ENCODE measurements at places on chromosomes 4 and X.

- peak; percentile 16 for DNase-seq
Observed at GRCh38 chrX:22399437-22400192, 126.9 kb downstream of the CBLL2 start.

GRCh38 chr4:158714937-158715336 is 8.3 kb downstream of the PPID start:
- DNase-seq = no peak

DNA sequence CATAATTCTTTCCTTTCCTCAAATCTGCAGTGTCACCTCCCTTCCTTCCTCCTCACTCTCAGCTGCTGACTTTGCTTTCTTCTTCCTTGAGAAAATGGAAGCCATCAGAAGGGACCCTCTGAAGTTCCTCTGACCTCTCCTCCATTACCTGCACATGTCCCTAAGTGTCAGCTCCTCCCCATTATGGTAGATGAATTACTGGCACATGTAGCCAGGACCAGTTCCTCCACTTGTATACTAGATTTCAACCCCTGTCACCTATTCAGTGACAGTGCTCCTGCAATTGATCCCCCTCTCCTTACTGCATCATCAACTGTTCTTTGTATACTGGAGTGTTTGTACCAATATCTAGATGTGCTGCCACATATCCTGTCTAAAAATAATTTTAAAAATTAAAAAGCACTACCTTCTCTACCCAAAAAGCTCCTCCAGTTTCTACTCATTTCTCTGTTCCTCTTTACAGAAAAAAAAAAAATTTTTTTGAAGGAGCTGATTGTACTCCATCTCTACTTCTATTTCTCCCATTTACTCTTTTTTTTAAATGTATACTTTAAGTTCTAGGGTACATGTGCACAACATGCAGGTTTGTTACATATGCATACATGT is 78.6 kb downstream of the CLCN5 start:
- no peak for DNase-seq

DNA sequence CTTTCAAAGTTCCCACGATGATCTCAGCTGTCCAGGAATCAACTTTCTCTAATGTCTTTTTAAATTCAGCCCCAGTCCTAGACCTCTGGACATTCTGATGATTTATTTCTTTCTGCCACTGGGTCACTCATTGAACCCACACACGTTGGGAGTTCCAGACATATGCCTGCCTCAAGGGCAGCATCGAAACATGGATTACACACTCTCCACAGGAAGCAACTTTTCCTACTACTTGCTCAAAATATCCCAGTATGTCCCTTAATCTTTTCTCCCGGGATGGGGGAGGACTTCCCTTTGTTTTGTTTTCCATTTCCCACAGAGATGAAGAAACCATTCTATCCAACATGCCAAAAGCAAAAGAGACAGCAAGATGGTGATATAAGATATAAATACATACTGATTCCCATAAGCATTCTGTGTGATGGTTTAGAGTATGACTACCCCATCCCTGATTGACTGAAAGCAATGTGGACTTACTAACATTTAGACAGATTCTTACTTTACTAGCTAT is 79.8 kb upstream of the PPARGC1A start:
- DNase-seq = no peak

- no peak for DNase-seq
Observed at GRCh38 chr4:128590034-128590740, 219.3 kb upstream of the JADE1 start.

DNA sequence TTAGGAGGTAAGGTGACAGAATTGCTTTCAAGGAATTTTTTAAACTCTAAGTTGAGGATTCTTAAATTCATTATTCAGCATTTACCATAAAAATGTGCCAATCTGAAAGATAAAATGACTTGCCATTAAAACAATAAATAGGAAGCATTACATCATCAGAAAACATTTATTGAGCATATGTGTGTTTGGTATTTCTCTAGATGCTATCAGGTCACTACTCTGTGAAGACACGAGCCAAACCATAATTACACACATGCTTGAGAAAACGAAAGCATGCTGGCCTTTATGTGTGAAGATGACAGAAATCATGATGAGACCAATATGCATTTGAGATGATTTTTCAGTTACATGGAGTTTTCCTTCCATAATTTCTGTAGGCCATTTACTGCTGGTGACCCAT is 12.3 kb upstream of the IL21 start:
- no peak for DNase-seq

- no peak for DNase-seq
Observed at GRCh38 chr4:13524504-13525243, 19.6 kb downstream of the NKX3-2 start.

GRCh38 chr4:152392079-152392478 is 143.8 kb downstream of the FBXW7 start:
- DNase-seq = no peak

- DNase-seq = no peak
Observed at GRCh38 chr4:153531000-153531358, 64.8 kb downstream of the TMEM131L start.

DNA sequence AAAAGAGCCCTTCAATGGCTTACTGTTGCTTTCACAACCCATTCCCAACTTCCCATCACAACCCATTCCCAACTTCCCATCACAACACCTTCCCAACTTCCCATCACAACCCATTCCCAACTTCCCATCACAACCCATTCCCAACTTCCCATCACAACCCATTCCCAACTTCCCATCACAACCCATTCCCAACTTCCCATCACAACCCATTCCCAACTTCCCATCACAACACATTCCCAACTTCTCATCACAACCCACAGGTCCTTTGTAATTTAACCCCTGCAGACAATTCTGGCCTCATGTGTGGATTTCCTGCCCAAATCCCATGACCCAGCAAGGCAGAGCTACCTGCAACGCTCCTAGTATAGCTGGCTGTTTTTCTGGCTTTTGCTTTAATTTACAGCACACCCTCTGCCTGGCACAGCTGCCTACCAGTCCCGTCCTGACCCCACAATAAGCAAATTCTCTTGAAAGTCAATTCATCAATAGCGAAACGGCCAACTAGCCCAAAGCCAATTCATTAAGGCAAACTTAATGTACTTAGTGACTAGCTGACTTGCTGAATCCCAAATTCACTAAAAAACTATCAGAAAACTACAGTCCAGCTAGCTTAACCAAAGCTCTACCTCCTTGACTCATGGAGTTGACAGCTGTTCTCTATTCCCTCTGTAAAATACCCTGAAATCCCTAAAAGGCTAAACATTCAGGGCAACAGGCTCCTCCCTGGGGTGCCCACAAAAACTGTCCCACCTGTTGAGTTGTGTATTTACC is 75.6 kb downstream of the AFAP1 start:
- no peak for DNase-seq

DNA sequence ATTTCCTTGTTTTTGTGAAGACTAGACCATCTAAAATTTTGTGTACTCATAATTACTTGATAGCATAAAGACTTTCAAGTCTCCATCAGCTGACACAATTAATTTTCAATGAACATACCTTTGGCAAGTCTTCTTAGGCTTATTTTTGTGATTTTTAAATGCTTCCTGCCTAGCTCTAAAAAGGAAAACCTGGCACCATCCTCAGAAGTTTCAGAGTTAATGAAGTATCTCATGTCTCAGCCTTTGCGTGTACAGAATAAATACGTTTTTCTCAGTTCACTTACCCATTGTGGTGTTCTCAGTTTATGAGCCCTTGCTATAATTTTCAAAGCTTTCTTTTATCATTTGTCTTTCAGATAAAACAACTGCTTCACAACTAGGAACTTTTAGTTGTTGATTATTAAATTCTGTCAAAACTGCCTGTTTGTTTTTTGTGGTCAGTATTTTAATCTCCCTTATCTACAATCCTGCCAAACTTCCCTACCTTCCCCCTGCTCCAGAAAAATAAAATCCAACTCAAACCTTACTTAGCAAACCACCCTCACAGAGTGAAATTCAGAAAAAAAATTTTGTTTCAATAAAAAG is 21.6 kb downstream of the ADD1 start:
- DNase-seq = no peak

GRCh38 chr4:98261405-98262291 is 464 bp downstream of the RAP1GDS1 start:
- peak; percentile 54 for DNase-seq

DNA sequence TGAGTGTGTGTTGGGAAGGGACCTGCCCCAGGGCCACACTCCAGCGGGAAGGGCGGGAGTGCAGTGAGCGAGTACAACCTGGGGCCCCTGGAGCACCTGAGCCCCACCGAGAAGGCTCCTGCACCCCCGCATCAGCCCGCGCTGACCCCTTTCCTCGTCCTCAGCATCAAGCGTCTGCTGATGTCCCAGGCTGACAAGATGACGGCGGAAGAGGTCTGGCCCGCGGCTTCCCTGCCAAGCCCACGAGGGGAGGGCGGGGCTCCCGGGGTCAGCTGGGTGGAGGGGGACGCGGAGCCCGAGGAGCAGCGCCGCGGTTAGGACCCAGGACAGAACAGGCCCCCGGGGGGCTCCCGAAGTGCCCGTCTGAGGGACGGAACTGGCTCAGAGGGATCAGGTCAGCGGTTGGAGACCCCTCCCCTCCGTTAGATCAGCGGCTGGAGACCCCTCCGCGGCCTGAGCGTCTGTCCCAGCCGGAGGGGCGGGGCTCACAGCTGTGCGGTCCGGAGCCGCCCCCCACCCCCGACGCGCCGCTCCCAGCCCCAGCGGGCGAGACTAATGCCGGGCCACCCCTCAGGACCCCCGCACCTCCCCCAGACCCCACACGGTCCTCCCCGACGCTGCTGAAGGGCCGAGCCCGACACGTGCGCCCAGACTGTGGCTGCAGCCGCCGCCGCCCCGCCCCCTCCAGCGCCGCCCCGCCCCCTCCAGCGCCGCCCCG is 6.7 kb downstream of the MYL5 start:
- DNase-seq = no peak

GRCh38 chr4:17033768-17034181 is 135.3 kb upstream of the LDB2 start:
- DNase-seq = no peak

- no peak for DNase-seq
Observed at GRCh38 chr4:123896446-123897071, 500.0 kb downstream of the SPRY1 start.

- no peak for DNase-seq
Observed at GRCh38 chrX:17053502-17053901, 107.0 kb downstream of the REPS2 start.

GRCh38 chrX:56978172-56978571 is 17.2 kb downstream of the SPIN3 start:
- peak; percentile 14 for DNase-seq

DNA sequence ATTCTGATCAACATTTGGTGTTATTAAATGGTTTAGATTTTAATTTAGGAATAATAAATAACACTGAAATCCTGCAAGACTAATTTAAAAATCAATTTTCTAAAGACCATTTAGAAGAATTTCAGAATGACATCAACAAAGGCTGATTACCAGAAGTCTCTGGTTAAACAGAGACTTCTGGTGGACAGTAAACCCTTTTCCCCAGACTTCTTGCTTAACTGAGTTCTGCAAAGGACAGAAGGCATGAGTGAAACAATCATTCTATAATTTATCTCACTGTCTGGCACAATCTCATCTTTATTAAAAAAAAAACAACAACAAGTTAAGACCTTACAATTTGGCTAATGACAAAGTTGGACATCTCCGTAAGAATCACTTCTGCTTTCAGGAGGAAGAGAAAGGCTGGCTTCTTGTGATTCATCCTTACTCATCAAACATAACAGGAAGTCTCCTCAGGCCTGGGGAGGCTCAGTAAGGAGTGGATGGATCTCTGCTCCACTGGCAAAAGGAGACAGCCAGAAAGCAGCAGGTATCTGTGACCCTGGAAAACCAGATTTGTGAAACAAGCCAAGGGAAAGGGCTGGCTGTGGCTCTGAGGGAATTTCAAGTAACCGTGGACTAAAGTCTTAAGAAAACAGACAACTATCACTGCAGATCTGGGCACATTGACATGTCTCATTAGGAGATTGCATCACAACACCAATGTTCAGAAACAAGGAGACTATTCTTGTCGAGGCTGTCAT is 908 bp upstream of the TLR6 start:
- DNase-seq = peak; percentile 81

DNA sequence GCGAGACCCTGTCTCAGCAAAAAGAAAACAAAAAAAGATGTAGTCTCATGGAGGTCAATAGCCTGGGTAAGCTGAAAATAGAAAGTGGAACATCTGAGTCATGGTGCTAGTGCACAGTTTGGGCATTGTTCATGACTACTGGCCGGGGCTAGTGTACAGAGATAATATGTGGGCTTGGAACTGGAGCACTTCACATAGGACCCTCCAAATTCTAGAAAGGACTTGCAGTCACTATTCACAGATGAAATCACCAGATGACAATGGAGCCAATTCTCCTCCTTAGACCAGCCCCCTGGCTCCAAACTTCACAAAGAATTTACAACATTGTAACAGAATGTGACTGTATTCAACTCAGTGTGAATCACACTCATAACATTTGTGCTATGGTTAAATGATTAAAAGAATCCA is 367.8 kb upstream of the SLC7A11 start:
- peak; percentile 86 for DNase-seq

DNA sequence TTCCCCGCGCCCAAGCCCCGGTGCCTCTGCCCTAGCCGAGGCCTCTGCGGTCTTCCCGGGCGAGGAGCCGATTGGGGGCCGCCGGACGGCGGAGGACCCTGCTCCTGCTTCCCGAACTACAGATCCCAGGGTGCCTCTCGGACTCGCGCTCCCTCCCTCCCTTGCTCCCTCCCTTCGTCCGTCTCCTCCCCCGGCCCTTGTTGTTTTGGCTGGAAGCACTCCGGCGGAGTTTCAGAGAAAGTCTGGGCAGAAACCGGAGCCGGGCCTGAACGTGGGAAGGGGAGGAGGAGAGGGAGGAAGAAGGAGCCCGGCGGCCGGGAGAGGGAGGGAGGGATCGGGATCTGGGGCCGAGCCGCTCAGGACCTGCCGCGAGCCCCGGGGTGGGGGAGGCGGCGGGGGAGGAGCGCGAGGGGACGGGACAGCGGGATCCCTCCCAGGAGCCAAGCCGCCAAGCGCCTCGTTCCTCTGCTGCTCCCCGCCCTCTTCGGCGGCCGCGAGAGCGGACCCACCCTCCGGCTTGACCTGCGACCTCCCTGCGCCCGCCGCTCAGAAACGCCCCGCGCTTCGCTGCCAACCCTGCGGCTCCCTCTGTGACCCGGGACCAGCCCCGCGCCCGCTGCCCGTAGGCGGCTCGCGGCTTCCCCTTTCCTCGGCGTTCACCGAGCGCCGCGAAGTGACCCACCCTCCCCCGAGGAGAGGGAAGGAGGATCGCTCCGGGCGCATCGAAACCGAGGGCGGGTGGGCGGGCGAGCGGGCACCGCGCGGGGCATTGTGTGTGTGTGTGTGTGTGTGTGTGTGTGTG is 496 bp upstream of the GAB1 start:
- peak; percentile 87 for DNase-seq

- DNase-seq = no peak
Observed at GRCh38 chrX:96373047-96373355, 311.6 kb upstream of the DIAPH2 start.

- DNase-seq = no peak
Observed at GRCh38 chrX:127574829-127575228, 477.4 kb downstream of the ACTRT1 start.

- DNase-seq = no peak
Observed at GRCh38 chrX:128818690-128819089, 704.6 kb downstream of the SMARCA1 start.

GRCh38 chrX:12210196-12210815 is 72.0 kb downstream of the FRMPD4 start:
- peak; percentile 80 for DNase-seq
